Activated CD8-positive, alpha-beta memory T cell treated with anti-CD3 and anti-CD28 coated beads for 1 hour (primary cell): ENCODE measurements at places on chromosomes 5 and 9.

DNA sequence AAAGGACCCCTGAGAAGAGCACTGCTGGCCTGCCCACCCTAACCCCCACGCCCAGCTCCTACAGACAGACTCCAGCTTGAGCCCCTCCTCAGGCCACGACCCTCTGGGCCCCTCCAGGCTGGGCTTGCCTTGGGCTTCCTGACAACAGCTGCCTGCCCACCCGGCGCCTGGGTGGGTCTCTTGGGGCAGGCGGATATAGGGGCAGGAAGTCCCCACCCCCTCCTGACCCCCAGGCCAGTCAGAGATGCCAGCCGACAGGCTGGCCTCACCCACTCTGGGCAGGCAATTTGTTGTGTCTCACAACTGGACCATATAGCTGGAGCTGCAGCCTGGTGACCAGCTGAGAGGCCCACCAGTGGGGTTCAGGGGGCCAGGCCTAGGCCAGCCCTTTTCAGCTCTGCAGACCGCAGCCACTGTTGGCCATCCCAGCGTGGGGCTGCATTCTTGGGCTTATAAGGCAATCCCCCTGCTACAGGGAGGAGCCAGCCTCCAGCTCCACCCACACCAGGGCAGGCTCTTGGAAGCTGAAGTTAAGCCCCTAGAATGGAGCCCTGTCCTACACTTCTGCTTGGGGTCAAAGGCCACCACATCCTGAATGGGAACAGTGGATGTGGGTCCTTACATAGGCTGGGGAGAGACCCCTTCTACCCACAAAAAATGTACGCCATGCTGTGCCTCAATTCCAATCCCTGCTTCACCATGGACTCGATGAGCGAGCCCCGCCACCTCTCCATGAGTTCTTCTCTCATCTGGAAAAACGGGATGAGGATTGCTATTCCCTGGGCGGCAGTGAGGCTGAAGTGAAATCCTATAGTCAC is 2.0 kb downstream of the PDLIM7 start:
- DNase-seq, result no peak

DNA sequence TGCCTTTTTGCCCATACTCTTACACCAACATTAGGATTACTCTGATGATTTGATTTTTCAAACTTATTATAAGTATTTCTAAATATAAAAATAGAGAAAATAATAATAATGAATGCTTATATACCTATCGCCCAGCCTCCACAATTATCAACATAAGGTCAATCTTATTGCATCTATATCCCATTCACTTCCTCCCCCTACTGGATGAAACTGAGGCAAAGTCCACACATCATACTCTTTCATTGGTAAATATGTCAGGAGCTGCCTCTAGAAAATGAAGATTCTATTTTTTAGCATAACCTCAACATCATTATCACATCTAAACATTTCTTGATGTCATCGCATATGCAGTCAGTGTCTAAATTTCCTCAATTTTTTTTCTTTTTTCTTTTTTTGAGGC is 44.3 kb downstream of the SH3RF2 start:
- DNase-seq, result no peak

DNA sequence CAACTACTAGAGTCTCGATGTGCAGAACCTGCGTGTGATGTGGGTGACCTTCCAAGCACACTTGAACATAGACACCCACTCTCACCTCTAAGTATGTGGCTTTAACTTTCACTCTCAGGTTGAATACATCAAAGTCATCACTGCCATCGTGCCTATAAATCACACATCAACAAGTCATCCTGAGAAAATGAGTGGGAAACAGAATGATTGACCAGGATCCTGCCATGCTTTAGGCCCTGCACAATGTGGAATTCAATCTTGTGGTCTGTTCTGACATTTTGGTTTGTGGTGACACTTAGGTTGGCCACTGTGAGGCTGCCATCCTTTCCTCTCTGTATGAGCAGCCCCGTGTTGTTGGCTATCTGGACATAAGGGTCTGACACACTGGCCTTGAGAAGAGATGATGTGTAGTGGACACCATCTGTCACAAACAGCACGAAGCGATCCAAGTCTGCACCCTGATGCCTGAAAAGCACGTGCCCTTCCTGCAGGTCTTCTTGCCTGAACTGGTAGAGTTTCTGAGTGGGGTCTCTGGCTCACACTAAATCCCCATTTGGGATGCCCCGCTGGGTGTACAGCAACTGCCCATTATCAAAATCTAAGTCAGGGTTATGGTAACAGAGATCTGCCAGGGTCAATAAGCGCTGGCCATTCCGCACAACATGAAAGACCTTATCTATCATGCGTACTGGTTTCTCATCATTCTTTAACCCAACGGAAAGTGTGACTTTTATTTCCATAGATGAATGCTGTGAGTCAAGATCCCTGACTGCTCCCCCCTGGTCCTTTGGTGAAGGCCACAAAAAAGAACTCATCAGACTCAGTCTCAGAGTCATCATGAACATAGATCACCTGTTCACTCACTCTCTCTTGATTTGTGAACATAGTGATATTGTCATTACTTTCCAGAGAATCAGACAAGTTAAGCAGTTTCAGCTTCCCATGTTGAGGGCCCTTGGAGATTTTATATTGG is 116.6 kb downstream of the ESM1 start:
- DNase-seq, result no peak

- no peak for DNase-seq
These were observed 458.7 kb downstream of the CDH9 start for GRCh38 chr5:26579712-26580111.

DNA sequence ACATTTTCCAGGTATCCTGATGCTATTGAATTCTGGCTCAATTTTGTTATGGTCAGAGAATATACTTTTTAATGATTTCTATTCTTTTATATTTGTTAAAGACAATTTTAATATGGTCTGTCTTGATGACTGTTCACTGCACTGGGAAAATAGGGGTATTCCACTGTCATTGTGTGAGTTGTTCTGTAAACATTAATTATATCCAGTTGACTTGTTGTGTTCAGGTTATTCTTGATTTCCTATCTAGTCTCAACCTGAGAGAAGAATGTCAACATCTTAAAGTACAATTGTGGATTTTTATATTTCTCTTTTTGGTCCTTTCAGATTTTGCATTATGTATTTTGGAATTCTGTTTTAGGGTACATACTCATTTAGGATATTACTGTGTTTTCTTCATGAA is 59.9 kb upstream of the EXOC3 start:
- DNase-seq, result no peak

DNA sequence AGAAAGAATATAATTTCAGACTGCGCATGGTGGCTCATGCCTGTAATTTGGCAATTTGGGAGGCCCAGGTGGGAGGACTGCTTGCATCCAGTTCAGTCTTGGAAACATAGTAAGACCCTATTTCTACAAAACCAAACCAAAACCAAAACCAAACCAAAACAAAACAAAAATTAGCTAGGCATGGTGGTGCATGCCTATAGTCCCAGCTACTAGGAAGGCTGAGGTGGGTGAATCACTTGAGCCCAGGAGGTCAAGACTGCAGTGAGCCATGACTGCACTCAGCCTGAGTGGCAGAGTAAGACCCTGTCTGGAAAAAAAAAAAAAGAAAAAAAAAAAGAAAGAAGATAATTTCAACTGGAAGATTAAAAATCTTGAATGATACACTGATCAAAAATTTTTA is 137.0 kb upstream of the ACOT12 start:
- DNase-seq, result no peak

GRCh38 chr5:146877783-146878475 is 628 bp downstream of the PPP2R2B start:
- no peak for DNase-seq

GRCh38 chr5:154898210-154898609 is 39.8 kb downstream of the CNOT8 start:
- DNase-seq, result no peak

DNA sequence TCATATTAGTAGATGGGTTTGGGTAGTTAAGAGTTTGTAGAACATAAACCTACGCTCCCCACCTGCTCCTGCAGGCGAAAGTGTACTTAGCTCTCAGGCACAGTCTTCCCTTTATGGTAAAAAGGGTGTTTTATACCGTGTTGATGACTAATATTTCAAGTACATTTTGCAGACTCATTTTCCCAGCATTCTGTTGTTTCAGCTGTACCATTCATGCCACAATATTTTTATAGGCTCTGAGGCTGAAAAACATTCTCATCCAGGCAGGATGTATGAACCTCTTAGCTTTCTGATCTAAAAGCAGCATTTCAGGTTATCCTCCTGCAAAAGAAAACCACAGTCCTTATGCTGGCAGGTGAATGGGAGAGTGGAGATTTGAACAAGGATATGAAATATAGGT is 231.4 kb downstream of the NR2F1-AS1 start:
- no peak for DNase-seq

DNA sequence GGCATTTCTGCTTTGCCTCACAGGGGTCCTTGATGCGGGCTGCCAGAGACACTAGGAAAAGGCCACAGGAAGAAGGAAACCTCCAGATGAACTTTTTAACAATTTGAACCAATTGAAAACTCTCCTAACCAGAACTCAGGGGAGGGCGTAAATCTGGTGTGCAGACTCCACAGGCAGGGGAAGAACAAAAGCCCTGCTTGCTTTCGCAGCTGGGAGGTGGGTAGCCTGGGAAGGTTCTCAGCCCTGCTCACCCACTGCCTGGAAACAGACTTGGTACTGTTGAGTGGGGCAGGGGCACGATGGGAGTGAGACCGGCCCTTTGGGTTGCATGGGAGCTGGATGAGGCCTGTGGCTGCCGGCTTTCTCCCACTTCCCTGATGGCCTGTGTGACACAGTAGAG is 237.8 kb upstream of the TLE4 start:
- DNase-seq, result no peak

DNA sequence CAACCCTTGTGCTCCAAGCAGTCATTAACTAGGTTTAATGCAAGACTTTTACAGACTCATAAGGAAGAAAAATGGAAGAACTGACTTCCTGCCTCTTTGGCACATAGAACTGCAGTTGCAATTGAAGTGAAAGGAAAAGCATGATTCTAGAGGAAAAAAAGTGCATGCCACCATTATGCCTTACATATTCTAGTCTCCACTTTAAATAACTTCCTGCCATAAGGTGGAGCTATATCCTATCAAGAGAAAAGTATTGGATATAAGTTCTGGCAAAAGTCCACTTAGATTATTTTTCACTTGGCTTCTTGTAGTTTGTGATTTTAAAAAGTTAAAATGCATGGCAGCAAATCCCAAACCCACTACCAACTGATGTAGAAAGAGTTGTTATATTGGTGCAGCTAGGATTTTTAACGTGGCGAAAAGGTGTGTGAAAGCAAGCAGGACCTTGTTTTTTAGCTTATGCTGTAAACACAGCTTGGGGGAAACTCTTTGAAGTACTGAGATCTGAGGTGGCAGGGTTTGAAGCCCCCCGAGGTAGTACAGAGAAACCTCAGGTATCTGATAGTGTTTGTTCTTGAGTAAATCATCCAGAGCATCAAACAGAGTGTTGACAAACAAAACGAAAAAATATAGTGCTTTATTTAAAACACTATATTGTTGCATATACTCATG is 117.9 kb downstream of the ANXA1 start:
- no peak for DNase-seq

GRCh38 chr5:123997462-123998215 is 485.7 kb downstream of the CSNK1G3 start:
- no peak for DNase-seq

GRCh38 chr5:1363160-1363559 is 18.3 kb upstream of the CLPTM1L start:
- DNase-seq, result no peak

DNA sequence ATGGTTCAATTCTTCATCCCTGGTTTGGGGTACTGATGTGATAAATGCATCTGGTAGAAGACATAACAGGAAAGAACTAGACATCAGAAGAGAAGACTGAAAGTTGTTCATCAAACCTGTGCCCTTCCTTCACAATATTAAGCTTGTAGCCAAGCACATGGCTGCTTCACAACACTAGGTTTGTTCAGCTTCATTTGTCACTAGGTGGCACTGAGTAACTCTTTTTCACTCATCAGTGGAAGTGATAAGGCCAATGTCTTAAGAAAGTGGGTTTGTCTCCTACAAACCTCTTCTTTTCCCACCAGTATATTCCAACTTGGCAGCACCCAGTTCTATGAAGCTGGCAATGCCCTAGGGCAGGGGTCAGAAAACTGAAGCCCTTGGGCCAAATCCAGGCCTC is 26.9 kb downstream of the ZNF484 start:
- no peak for DNase-seq

DNA sequence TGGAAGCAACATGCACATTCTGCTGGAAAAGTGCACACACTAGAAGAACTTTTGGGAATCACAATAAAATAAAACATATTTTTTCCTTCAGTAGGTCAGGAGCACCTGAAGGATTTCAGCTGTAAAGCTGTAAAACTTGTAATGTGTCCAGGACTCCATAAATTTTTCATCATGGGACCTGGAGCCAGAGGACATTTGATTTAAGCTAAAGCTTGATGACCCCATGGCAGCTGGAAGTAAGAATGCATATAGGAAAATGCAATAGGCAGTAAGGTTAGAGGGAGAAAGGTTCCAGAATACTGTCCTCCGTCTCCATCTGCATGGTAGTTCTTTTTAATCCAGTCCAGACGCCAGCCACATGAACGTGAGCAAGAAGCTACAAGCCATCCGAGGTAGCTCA is 166.0 kb downstream of the ADAMTSL1 start:
- DNase-seq, result no peak
